Caki2 (cell line): ENCODE measurements at places on chromosomes 12 and 14.

DNA sequence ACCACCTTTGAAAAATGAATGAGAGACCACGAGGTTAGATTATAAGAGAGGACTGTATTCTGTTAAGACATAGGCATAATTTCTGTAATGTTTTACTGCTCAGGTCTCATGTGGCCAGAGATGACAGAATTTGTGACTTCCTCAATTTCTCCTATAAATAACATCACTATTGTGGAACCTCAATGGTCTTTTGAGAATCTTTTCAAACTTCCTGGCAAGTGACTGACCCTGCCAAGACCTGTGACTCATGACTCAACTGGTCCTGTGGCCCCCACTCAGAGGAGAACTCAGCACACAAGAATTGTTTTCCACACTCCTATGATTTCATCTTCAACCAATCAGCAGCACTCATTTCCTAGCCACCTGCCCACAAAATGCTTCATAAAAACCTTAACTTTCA lies 508.2 kb upstream of the ATP2B1 start:
- DNase-seq = peak; percentile 3

DNA sequence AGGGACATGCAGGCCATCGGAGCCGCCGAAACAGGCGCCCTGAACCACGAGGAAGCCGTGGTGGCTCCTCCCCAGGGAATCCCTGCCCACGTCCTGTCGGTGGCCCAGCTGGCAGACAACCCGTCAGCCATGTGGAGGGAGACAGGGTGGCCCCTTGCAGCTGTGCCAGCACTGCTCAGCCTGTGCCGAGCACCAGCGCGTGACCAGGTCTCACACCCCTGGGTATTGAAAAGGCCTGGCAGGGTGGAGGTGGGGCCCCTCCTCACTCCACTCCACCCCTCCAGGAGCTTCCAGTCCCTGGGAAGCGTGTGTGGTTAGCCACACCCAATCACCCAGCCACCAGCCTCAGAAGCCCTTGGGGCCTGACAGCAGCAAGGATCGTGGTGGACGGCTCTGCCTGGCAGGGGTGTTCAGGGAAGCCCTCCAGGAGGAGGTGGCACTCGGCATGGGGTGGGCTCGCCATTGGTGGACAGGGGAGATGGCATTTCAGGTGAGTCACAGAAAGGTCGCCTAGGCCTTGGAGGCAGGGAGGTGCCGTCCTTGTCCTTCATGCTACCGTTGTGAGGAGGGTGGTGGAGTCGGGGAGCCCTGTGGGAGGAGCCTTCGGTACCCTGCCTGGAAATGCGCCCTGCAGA lies 12.3 kb upstream of the DLK1 start:
- no peak for DNase-seq

- no peak for DNase-seq
These were observed 46.7 kb downstream of the BORCS5 start for GRCh38 chr12:12403264-12404248.

GRCh38 chr12:6452245-6452943 lies 552 bp downstream of the TAPBPL start:
- no peak for DNase-seq

- DNase-seq = no peak
These were observed 68.0 kb upstream of the IFNG-AS1 start for GRCh38 chr12:67921286-67921685.
